Activated T-helper 1 cell treated with anti-CD3 and anti-CD28 coated beads, Interleukin-12 subunit alpha, Interleukin-12 subunit beta, Interleukin-2, Interleukin-4 antibody, amounts not matched to agents 30 ng/mL and 10 ng/mL and 1 ng/mL, durations not matched to agents 14 hours and 24 hours and 36 hours (primary cell): ENCODE measurements at places on chromosomes 5 and 9.

DNA sequence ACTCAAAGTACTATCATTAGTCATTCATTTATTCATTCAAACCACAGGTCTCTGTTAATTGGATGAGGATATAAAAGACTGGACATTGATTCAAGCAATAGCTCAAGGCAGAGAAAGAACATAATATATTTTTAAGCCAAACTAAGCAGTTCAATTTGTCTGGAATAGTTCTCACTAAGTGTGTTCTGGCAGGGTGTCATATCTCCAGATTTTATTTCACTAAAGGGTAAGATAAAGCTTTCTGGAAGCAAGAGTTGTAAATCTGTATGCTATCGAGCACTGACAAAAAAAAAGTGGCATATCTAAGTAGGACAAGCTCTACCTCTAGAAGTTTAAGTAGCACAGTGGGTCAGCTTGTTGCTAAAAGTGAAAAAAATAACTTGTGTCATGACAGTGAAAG lies 375.6 kb downstream of the TUSC1 start:
- H3K4me1 ChIP-seq, result no peaks in the 10 kb centered on the region
- H3K27ac ChIP-seq, result no peak overlapping the region
- H3K36me3 ChIP-seq, result no peaks in the 10 kb centered on the region
- DNase-seq, result no peak
- H3K4me3 ChIP-seq, result no peak overlapping the region
- H3K27me3 ChIP-seq, result no peaks in the 10 kb centered on the region

DNA sequence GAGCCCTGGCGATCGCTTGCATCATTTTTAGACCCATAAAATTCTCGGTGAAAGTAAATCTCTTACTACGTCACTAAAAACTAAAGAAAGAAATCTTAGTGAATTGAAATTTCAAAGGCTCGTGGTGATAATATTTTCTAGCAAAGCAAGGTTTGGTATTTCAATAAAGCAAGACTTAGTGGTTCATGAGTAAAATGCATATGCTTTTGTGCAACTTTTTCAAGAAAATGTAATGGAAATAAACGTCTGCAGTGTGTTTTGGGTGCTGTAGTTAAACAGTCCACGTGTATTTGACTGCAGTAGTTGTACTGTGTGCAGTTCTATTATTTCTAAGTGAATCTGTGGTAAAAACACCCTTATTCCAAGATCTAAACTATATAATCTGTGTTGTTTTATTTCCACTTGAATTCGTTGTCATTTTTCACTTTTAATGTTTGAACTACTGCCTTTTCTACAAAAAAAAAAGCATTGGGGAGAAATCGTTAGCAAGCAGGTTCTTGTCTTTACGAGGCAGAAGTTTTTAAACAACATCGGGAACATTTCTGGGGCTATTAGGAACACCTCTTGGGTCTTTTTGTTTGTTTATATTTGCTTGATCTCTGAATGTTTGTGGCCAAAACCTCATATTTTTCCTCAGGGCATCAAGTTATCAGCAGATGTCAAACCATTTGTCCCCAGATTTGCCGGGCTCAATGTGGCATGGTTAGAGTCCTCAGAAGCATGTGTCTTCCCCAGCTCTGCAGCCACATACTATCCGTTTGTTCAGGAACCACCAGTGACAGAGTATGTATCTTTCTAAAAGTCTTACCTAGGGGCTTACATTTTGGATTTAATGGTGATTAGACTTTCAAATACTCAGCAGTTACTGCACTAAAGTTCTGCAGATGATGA lies 960 bp downstream of the SECISBP2 start:
- H3K4me1 ChIP-seq, result peaks cover 72% of the 10 kb centered on the region
- DNase-seq, result no peak
- peak overlapping the region; percentile 92 for H3K27ac ChIP-seq
- H3K4me3 ChIP-seq, result peak overlapping the region; percentile 90
- peaks cover 56% of the 10 kb centered on the region for H3K36me3 ChIP-seq
- H3K27me3 ChIP-seq, result no peaks in the 10 kb centered on the region

- H3K4me1 ChIP-seq, result peaks cover 46% of the 10 kb centered on the region
- H3K4me3 ChIP-seq, result no peak overlapping the region
These were observed 71.3 kb downstream of the TMC1 start for GRCh38 chr9:72592502-72593403.

GRCh38 chr9:93207326-93207814 lies 23.4 kb downstream of the WNK2 start:
- no peak overlapping the region for H3K4me3 ChIP-seq
- peaks cover 5% of the 10 kb centered on the region for H3K4me1 ChIP-seq
- DNase-seq, result no peak
- no peak overlapping the region for H3K27ac ChIP-seq

GRCh38 chr5:59436364-59437148 lies 457.0 kb downstream of the PDE4D start:
- DNase-seq, result no peak
- no peaks in the 10 kb centered on the region for H3K36me3 ChIP-seq
- H3K27ac ChIP-seq, result no peak overlapping the region
- H3K4me1 ChIP-seq, result no peaks in the 10 kb centered on the region
- no peak overlapping the region for H3K4me3 ChIP-seq
